ENCODE measurements at places on chromosomes 6 and 20. TPM values are rescaled to one million over a fixed set of nuclear protein-coding genes. Genes with fewer than 3 reads are reported as not detected.

DNA sequence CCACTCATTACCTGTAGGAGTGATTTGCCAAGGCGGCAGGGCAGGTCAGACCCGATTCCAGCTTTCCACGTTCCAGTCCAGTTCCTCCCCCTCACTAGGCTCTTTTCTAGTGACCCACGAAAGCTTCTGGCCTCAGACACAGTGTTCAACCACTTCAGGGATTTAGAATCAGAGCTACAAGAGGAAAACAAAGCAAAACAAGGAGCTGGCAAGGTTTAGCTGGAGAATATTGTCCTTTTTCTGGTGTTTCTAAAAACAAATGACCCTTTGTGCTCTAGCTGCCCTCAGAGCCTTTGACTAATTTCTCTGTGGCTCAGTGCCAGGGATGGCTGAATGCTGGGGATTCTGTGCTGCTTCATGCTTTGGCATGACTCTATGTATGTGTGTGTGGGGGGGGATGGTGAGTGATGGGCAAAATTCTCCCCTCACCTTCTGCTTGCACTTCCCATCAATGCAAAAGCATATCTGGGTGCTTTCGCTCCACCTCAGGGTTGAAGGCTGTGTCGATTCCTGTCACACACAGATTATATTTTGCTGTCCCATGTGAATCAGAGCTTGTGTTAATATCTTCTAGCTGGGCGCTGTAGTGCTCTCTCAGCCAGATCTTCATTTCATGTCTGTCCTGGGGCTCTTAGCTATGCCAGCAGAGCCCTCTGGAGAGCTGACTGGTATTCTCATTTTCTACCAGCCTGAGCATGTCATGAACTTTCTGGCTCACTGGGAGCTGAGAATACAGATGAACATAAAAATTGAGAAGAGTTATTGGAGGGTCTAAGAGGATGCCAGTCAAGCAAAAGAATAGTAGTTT lies 19.3 kb upstream of the NEDD9 start:
- DNase-seq = peak; percentile 62

DNA sequence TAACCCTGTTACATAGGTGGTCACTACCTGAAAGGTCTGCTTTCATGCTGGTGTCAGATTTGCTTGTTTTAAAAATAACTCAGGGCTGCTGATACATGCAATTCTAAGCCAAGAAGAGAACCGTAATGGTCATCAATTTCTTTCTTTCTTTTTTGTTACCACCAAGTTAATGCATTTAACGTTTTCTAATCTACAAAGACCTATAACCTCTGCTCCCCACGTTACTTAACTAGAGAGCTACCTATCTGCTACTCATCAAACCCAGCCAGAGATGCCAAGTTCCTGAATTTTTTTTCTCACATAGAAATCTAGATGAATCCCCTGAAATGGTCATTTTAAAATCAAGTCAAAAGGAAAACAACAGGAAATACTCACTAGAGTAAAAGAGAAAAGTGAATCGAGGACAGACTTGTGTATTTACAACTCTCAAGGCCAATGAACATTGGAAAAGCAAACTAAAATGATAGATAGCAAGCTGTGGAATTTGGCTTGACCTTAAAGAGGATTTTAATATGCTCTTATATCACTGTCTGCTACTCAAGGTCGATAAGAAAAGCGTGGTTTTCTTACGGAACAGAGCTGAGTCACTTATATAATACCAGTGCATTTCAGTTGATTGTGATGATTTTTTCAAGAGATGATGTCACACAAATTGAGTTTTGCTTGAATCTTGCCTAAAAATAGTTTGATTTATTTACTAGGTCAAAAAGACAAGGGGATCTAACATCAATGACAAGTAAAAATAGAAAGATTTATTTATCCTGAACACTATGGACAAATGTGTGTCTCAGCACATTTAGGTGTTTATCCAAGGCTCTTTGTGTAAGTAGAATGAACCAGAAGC lies 67.9 kb downstream of the SGK1 start:
- no peak for DNase-seq

DNA sequence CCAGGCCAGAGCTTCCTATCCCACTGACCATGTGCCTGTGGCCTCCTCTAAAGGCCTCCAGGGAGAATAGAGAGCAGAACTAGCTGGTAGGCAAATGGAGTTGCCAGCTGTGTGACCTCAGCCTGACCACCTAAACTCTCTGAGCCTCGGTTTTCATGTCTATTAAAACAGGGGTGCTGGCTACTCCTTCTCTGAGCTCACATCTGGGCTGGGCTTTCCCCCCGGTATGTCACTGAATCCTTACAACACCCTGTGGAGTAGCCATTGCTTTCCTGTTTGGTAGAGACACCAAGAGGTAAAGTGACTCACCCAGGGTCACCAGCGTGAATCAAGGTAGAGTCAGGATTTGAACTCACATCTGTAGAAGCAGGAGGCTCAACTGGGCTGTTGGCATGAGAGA lies 132.1 kb downstream of the JPH2 start:
- DNase-seq = no peak

DNA sequence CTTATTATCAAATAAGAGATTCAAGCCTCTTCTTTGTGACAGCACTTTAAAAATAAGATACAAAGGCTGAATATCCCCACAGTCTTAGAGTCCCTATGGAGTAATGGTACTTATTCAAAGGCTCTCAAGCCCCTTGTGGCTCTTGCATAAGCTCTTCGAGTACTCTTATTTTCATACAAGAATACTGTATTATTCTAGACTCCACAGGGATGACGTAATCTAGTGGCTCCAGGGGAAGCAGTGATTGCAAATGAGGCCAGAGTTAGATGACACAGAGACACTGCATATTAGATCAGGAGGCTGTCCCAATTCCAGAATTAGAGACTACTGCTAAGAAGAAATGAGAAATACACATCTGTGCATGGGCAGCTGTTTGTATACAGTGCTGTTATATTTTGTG lies 1195.9 kb upstream of the MAP3K7 start:
- no peak for DNase-seq

DNA sequence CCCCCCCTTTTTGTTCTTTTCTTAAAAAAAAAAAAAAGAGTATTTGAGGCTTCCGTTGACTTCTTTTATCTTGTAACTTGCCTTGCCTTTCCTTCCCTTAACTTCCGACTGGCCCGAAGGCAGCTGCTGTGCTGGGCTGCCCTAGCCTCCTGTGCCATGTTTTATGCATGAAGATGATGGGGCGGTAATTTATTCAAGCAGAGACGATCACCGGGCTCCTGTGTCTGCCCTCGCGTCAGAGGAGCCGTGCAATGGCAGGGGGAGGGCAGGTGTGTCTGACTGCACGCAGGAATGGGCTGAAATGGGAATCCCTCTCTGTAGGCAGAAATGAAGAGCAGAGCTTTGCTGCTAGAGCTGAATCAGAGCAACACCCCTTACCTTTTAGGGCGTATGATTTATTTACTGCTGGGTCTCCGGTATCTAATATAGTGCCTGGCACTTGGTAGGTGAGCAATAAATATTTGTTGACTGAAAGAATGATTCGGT lies 106.3 kb upstream of the RIPOR2 start:
- no peak for DNase-seq

DNA sequence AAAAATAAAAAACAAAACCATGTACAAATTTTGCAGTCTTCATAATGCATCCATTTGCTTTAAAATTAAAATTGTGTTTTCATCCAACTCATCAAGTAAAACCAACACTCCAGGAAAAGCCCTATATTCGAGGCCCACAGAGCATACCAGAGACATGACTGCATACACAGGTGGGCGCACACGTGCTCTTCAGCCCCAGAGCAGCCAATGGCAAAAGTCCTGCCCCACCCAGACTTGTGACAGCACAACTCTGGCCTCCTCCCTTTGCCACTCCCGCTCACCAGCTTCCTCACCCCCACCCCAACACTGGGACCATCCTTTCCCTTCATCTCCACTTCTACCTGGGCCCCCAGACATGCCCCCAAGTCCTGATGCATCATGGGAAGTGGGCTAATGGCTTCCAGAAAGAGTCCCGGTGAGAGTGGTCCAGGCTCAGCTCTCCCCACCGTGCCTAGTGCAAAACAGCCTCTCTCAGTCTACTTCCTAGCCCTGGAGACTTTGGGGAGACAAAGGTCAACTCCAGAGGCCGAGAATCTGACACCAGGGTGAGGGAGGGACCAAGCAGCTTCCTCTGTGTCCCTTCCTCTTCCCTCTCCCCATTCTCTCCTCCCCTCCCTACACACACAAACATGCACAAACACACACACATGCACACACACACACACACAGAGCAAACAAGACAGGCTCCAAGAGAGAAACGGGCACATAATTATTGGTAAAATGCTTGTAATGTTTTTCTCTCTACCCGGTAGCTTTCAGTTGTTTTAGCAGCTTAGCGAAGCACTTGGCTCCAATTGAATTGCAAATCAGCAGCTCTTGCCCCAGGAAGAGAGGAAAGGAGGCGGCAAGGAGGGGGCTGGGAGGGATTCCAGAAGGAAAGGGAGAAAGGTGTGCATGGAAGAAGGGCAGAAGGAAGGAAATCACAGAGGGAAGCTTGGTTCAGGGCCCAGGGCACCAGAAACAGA lies 14.3 kb downstream of the GRM4 start:
- DNase-seq = no peak

DNA sequence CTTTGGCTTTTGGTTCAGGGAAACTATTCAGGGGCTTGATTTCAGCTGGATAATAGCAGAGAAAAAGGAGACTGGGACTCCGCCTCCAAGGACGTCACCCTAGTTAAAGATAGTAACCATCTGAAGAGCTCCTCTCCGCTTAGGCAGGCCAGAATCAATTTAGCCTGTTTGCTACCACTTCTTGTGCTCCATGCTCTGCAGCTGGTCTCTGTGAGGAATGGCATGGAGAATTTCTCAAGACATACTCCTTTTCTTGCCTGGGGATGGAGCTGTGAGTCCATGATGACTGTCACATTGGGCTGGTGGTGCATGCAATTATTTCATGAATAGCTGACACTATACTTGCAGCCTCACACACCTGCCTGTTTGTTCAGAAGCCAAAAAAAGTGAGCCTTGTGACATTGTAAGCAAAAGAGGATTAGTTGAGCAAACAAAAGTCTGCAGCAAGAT lies 61.4 kb downstream of the TXLNB start:
- no peak for DNase-seq

GRCh38 chr6:70834520-70834919 lies 122.3 kb downstream of the B3GAT2 start:
- no peak for DNase-seq

DNA sequence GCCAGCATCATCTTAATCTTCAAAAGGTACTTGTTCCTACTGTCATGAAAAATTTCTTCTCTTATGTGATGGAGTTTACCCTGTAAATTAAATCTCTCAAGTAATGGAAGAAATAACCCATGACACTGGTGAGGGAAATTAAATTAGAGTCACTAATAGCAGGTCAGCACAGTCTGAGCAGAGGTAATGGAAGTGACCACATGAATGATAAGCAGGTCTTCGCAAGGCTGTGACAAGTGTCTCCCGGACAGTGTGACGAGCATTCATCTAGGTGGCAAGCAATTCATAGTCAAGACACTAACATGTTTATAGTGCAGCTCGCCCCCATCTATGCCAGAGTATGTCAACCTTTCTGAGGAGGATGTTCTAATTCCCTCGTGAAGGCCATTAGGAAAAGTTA lies 249.2 kb downstream of the FRK start:
- no peak for DNase-seq

GRCh38 chr20:5757949-5758348 lies 7.7 kb downstream of the SHLD1 start:
- DNase-seq = no peak

DNA sequence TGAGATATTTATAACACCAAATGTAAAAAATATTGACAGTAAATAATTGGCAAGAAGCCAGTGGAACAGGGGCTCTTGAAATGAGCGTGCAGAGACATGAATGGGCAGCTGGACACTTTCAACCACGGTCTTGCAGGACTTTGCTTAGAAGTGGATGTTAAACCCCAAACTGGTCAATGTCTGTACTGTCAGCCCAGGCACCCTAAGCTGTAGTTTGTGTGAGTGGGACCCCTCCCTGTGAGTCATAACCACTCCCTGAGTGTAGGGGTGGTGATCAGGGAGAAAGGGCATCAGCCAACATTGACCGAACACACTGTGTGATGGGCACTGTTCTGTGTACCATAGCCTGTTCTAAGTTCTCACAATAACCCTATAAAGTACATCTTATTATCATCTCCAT lies 108.6 kb downstream of the FIG4 start:
- DNase-seq = no peak

- no peak for DNase-seq
These were observed 440.1 kb downstream of the PTPRT start for GRCh38 chr20:42749556-42749955.

DNA sequence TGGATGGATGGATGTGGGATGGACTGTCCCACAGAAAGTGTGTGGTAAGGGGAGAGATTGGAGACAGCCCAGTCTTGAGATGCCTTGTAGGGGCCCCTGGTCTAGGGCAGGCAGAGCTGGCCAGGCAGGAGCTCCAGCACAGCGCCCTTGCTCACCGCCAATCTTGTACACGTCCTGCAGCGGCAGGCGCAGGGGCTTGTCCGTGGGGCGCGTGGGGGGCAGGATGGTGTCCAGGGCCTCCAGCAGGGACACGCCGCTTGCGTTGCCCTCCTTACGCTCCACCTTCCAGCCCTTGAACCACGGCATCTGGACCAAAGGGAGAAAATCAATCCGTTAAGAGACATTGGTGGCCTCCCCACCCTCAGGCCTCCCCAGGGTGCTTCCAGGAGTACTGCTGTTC lies 5.9 kb downstream of the EEF1A2 start:
- DNase-seq = no peak

DNA sequence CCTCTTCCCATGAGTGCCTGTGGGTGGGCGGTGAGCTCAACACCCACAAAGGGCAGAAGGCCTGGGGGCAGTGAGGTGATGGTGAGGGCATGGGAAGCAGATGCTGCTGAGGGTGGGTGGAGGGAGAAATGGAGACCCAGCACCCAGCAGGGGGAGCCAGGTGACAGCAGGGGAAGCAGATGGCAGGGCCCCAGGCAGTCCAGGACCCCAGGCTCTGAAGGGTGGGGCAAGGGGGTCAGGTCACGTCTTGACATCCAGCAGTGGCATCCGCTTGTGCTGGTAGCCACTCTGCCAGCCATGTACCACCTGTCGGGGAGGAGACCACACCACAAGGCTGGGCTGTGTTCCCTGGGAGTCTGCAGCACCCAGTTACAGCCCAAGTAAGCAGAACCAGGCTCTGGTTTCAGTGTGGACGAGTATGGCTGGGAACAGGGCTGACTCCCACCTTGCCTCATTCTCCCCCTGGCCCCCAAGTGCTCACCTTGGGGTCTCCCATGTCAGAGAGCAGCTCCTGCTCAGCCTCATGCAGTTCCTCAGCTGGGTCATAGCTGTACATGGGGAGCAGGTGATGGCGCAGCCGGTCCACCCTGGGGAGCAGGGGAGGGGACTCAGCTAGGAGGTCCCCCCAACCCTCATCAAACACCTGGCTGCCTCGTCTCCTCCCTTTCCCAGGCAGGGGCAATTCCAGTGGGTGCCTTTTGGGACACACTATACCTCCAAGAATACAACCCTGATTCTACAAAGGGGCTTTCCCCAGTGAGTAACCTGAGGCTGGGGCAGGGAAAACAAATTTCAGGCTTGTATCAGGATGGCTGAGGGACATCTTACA lies 2.0 kb downstream of the SMIM29 start:
- DNase-seq = peak; percentile 62

The BANF2 gene
- total RNA-seq = not detected

The SCUBE3 gene
- total RNA-seq = not detected

The ANKEF1 gene
- 7.1 TPM for total RNA-seq

The PSMA7 gene
- 810 TPM for total RNA-seq

The TRPC4AP gene
- total RNA-seq = 56.9 TPM

The C6orf132 gene
- 1.6 TPM for total RNA-seq

The AIF1 gene
- not detected for total RNA-seq

The SLC32A1 gene
- not detected for total RNA-seq

The IP6K3 gene
- total RNA-seq = 0.07 TPM

The RSPO4 gene
- total RNA-seq = not detected

The PPP1R16B gene
- total RNA-seq = 0.07 TPM

The HUS1B gene
- 0.17 TPM for total RNA-seq

The GHRH gene
- not detected for total RNA-seq

The CD83 gene
- 10.5 TPM for total RNA-seq

The SRSF12 gene
- 1.9 TPM for total RNA-seq
